ENCODE measurements at places on chromosomes 16 and 17.

DNA sequence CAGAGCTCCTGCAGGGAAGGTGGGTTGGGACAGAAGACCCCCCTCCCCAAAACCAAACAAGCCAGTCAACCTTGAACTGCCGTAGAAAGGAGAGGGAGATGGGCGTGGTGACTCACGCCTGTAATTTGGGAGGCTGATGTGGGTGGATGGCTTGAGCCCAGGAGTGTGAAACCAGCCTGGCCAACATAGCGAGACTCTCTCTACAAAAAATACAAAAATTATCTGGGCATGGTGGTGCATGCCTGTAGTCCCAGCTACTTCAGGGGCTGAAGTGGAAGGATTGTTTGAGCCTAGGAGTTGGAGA, 42.1 kb downstream of the NT5M start:
- no peak for DNase-seq

DNA sequence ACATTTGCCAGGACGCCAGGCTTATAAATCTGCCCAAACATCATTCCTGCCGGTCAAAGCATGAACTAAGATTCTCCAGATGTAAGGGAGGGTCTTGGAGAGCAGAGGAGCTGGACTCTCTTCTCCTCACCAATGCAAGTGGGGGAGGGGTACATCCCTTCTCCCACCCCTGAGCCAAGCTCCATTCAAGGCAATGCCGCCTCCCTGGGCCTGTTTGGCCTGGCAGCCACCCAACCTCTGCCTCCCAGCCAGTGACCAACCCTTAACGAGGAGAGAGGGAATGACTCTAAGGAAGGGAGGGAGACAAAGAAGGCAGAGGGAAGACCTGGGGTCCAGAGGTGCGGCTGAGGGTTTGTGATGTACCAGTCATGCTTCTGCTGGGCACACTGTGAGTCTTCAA, 13.8 kb downstream of the C17orf50 start:
- no peak for DNase-seq

GRCh38 chr16:49498666-49499413, 125.2 kb downstream of the C16orf78 start:
- DNase-seq: no peak

DNA sequence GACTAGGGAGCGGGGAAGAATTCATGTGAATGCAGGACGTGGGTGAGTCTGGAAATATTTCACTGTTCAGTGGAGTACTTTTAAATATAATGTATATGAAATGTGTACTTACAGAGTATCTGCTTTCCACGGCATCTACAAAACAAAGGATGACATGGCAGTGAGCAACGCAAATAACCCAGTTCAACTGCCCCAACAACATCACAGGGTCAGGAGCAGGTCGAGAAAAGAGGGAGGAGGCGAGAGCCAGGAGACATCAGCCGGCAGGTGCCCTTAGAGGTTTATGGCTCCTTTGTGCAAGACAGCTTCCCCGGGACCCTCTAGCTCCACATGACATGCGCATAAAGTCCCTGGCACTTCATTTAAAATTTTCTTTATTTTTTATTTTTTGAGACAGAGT, 61.1 kb downstream of the PECAM1 start:
- DNase-seq: no peak
